ENCODE measurements at places on chromosomes 3 and 15.

- no peak overlapping the region for H3K27ac ChIP-seq
- H3K4me3 ChIP-seq: no peak overlapping the region
- DNase-seq: no peak
- no peaks in the 10 kb centered on the region for H3K4me1 ChIP-seq
- H3K36me3 ChIP-seq: no peaks in the 10 kb centered on the region
Measured at GRCh38 chr3:4042070-4042469, 242.8 kb downstream of the LRRN1 start.

- H3K4me1 ChIP-seq: peaks cover 11% of the 10 kb centered on the region
- H3K4me3 ChIP-seq: no peak overlapping the region
- H3K27me3 ChIP-seq: no peaks in the 10 kb centered on the region
- H3K27ac ChIP-seq: peak overlapping the region; percentile 17
- peaks cover 30% of the 10 kb centered on the region for H3K36me3 ChIP-seq
Measured at GRCh38 chr3:52752045-52752660, 18.6 kb downstream of the NEK4 start.

DNA sequence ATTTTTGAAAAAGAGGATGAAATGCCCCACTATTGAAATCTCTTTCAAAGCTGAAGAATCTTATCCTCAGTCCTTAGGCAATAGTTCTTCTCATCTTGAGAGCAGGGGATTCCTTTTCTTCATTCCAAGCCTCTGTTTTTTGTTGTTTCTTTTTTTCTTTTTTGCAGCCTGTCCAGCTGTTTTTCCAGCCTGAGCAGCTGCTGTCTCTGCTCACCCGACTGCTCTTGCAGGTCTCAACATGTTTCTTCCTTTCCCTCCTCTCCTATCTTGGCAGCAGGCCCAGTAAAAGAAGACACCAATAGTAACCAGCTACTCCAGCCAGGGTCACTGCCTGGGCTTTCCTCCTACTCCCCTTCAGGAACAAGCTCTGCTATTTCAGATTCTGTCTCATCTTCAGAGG is 23.8 kb downstream of the MEX3B start:
- no peaks in the 10 kb centered on the region for H3K27me3 ChIP-seq
- no peaks in the 10 kb centered on the region for H3K36me3 ChIP-seq
- H3K4me1 ChIP-seq: no peaks in the 10 kb centered on the region
- no peak for DNase-seq

DNA sequence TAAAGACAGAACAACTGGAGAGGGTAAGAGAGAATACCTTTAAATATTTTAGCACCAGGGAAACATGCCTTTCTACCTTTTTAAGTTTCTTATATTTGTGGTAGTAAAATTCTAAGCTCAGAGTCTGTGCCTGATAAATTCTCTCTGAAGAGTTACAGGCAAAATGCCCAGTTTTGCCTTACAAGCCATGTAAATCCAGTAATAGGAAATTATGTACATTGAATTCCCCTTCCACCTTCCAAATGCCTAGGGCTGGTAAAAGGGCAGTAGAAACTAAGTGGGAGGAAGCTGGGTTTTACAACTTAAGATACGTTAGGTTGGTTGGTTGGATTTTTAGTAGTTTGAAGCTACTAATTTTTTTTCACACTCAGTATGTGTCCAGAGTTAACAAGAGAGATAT is 43.1 kb upstream of the TP63 start:
- H3K27ac ChIP-seq: no peak overlapping the region
- no peaks in the 10 kb centered on the region for H3K27me3 ChIP-seq
- H3K4me1 ChIP-seq: no peaks in the 10 kb centered on the region
- no peaks in the 10 kb centered on the region for H3K36me3 ChIP-seq
- no peak for DNase-seq

- H3K4me1 ChIP-seq: peaks cover 3% of the 10 kb centered on the region
- H3K4me3 ChIP-seq: no peak overlapping the region
- no peaks in the 10 kb centered on the region for H3K36me3 ChIP-seq
- no peaks in the 10 kb centered on the region for H3K27me3 ChIP-seq
Measured at GRCh38 chr3:124850633-124851032, 36.5 kb downstream of the ITGB5 start.

GRCh38 chr15:43518197-43518761 is 871 bp downstream of the MAP1A start:
- H3K27me3 ChIP-seq: no peaks in the 10 kb centered on the region
- H3K4me1 ChIP-seq: peaks cover 15% of the 10 kb centered on the region

DNA sequence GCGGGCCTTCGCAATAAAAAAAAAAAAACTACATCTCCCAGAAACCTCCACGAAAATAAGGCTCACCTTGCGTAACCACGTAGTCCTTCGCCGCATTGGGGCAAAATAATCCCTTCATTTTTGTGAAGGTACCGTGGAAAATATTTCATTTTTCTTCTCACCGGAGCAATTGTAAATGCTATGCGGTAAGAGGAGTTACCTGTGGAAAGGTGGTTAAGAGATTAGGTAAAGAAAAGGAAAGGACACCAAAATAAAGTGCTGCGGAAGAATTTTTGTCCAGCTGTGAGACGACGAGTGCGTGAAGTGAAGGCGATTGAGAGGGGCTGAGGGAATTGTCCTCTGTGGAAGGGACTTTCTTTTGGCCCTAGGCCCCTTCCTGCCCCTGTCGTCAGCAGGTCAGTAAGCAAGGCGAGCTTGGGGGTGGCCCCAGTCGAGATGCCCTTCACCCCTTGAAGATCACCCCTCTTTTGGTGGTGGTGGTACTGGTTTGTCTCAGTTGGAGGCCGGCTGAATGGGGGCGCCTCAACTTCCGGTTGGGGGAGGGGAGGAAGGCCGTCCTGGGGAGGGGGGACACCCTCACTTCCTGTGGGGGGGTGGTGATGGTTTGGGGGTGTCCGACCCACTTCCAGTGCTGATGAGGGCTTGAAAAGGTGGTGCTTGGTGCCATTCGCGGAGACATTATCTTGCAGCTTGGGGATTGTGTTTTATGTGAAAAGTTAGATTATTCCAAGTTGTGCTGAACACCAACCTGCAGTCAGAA is at the start of gene HMG20A:
Gene HMG20A (plus strand): TSS at position 279 of the 760 bp plus-strand sequence. CDS start 37,520 bp downstream, outside the sequence.
- H3K27ac ChIP-seq: peak within 1 kb of the TSS; percentile 70
- peak within 1 kb of the TSS; percentile 80 for H3K4me3 ChIP-seq
- H3K4me1 ChIP-seq: peaks cover 16% of the 10 kb centered on the region
- H3K27me3 ChIP-seq: no peaks in the 10 kb centered on the region

DNA sequence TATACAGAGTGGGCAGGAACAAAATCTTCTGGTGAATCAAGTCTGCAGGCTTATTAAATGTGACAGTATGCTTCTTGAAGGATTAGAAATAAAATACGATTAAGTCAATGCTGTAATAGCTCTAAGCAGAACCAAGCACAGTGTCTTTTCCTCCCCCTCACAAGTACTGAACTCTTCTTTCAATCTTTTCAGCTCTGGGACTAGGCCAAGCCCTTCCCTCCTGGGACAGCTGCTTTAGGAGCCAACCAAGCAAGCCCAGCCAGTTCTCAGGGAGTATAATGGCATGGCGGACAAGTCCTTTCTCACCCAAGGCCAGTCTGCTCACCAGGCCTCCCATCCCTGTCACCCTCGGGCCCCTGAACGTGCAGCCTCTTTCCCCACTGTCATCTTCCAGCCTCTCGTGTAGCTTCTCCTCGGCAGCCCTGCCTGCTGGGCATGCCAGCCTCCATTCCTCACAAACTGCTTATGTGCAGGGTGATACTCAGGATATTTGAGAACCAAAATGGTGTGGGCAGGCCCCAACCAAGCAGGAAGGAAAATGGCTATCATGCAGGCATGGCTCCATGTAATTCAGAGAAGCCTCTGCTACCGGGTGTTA is 8.4 kb upstream of the PPP1R2 start:
- H3K27me3 ChIP-seq: no peaks in the 10 kb centered on the region
- H3K36me3 ChIP-seq: no peaks in the 10 kb centered on the region
- no peak overlapping the region for H3K27ac ChIP-seq
- DNase-seq: no peak
- no peak overlapping the region for H3K4me3 ChIP-seq

- no peaks in the 10 kb centered on the region for H3K27me3 ChIP-seq
- no peaks in the 10 kb centered on the region for H3K4me1 ChIP-seq
- DNase-seq: no peak
- H3K27ac ChIP-seq: no peak overlapping the region
- no peaks in the 10 kb centered on the region for H3K36me3 ChIP-seq
Measured at GRCh38 chr3:195009616-195010015, 261.3 kb downstream of the XXYLT1 start.

GRCh38 chr3:94937980-94938379 is 875.1 kb downstream of the NSUN3 start:
- DNase-seq: no peak
- H3K36me3 ChIP-seq: no peaks in the 10 kb centered on the region
- no peak overlapping the region for H3K27ac ChIP-seq
- no peaks in the 10 kb centered on the region for H3K4me1 ChIP-seq
- H3K27me3 ChIP-seq: no peaks in the 10 kb centered on the region
- H3K4me3 ChIP-seq: no peak overlapping the region

DNA sequence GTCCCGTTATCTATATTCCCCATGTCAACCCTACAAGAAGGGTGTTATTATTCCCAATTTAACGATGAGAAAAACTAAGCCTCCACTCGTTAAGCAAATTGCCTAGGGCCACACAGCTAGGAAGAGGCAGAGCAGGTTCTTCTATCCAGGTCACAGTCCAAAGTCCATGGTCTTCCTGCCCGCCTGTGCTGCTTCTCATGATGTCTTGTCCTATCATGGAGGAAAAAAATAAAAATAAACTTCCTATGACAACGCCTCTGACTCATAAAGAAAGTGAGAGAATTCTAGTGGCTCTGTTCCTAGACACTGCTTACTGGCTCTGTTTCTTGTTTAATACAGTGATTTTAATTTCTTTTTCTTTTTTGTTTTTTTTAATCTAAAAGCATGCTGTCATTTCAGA is 9.7 kb downstream of the COL8A1 start:
- no peak overlapping the region for H3K27ac ChIP-seq
- no peak for DNase-seq
- no peaks in the 10 kb centered on the region for H3K4me1 ChIP-seq
- H3K27me3 ChIP-seq: no peaks in the 10 kb centered on the region

DNA sequence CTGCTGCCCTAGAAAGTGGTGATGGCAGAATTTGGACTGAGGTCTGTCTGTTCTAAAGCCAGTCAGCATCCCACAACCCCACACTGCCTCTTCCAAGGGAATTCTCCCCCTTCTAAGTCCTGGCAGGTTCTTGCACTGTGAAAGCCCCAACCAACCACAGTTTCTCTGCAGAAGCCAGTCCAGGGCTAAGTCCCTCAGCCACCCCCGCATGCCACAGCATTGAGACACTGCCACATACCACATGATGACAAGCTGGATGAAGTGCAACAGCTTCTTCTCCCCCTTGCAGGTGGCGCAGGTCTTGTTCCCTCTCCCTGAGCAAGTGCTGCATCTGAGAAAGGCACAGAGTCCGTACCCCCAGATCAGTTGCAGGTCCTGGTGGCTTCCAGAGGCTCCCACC is 18.6 kb downstream of the SSUH2 start:
- no peaks in the 10 kb centered on the region for H3K27me3 ChIP-seq
- H3K36me3 ChIP-seq: no peaks in the 10 kb centered on the region
- no peaks in the 10 kb centered on the region for H3K4me1 ChIP-seq
- H3K4me3 ChIP-seq: no peak overlapping the region
- DNase-seq: no peak

GRCh38 chr3:39141171-39141995 is 12.0 kb downstream of the CSRNP1 start:
- peaks cover 30% of the 10 kb centered on the region for H3K4me1 ChIP-seq
- DNase-seq: no peak
- no peaks in the 10 kb centered on the region for H3K36me3 ChIP-seq
- H3K27me3 ChIP-seq: no peaks in the 10 kb centered on the region
- no peak overlapping the region for H3K4me3 ChIP-seq

- no peak for DNase-seq
- no peaks in the 10 kb centered on the region for H3K36me3 ChIP-seq
- no peaks in the 10 kb centered on the region for H3K27me3 ChIP-seq
Measured at GRCh38 chr3:9322780-9323179, 40.1 kb upstream of the THUMPD3 start.

DNA sequence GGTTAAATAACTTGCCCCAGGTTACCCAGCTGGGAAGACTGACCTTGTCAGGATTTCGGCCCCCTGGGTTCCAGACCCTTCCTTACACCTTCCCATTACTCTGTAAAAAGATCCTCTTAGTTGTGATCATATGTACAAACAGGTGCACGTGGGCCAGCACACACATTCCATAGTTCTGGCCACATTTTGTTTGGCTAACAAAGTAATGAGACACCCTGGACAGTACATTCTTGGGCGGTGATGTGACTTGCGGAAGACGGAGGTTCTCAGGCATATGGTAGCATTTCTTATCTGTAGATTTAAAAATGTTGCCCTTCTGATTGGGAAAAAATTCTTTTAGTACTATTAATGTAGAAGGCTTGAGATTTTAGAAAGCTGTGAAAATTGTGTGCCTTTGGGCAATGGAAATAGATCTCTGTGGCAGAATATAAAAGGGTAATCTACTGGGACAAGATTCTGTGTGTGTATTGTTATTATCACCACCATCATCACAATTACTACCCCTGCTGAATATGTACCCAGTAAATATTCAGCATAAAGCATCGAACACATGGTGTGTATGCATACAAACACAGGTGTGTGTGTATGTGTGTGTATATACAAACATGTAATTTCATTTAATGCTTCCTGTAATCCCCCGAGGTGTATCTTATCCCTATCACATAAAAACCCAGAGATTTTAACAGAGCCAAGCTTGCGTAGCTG is 205.4 kb upstream of the UBE2E1 start:
- no peaks in the 10 kb centered on the region for H3K36me3 ChIP-seq
- no peak overlapping the region for H3K4me3 ChIP-seq
- H3K27me3 ChIP-seq: no peaks in the 10 kb centered on the region
- H3K4me1 ChIP-seq: no peaks in the 10 kb centered on the region

DNA sequence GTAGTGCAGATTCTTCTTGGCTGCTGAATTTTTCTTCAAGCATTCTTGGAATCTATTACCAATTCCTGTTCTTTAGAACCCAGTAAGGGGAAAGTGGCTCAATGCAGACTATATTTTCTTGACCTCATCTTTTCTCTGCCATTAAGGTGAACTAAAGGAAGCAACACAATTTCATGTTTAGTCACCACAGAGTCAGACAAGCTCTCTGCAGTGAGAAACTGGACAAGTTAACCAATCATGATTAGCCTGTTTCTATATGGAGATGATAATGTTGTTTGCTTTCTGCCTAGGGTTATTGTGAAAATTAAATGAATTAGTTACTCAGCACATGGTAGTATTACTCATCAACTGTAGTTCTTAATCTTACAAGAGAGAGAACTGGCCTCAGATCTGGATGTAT is 1075.1 kb downstream of the AGBL1 start:
- H3K27ac ChIP-seq: no peak overlapping the region
- no peaks in the 10 kb centered on the region for H3K36me3 ChIP-seq
- no peaks in the 10 kb centered on the region for H3K4me1 ChIP-seq
- no peak overlapping the region for H3K4me3 ChIP-seq
- no peaks in the 10 kb centered on the region for H3K27me3 ChIP-seq

- no peak for DNase-seq
- peaks cover 12% of the 10 kb centered on the region for H3K4me1 ChIP-seq
- H3K36me3 ChIP-seq: no peaks in the 10 kb centered on the region
Measured at GRCh38 chr3:195546130-195546560, 3.0 kb upstream of the PPP1R2 start.

- H3K27ac ChIP-seq: no peak overlapping the region
- no peak overlapping the region for H3K4me3 ChIP-seq
- DNase-seq: no peak
- H3K36me3 ChIP-seq: no peaks in the 10 kb centered on the region
- no peaks in the 10 kb centered on the region for H3K27me3 ChIP-seq
Measured at GRCh38 chr3:101119535-101119934, 126.3 kb upstream of the ABI3BP start.

- no peak overlapping the region for H3K4me3 ChIP-seq
- H3K4me1 ChIP-seq: peaks cover 5% of the 10 kb centered on the region
- H3K27me3 ChIP-seq: no peaks in the 10 kb centered on the region
- no peaks in the 10 kb centered on the region for H3K36me3 ChIP-seq
- H3K27ac ChIP-seq: no peak overlapping the region
- no peak for DNase-seq
Measured at GRCh38 chr15:90153658-90154057, 47.5 kb upstream of the SEMA4B start.

- no peaks in the 10 kb centered on the region for H3K36me3 ChIP-seq
- no peak overlapping the region for H3K27ac ChIP-seq
- DNase-seq: no peak
- no peaks in the 10 kb centered on the region for H3K27me3 ChIP-seq
Measured at GRCh38 chr3:79362571-79363270, 405.1 kb downstream of the ROBO1 start.

All from Karpas-422 (cell line).